Type B pancreatic cell (in vitro differentiated cells): ENCODE measurements at places on chromosomes 2 and 18. TPM values are rescaled to one million over a fixed set of nuclear protein-coding genes. Genes with fewer than 3 reads are reported as not detected.
A peak's percentile ranks its signal among the peaks of the same experiment; 100 is the strongest.

DNA sequence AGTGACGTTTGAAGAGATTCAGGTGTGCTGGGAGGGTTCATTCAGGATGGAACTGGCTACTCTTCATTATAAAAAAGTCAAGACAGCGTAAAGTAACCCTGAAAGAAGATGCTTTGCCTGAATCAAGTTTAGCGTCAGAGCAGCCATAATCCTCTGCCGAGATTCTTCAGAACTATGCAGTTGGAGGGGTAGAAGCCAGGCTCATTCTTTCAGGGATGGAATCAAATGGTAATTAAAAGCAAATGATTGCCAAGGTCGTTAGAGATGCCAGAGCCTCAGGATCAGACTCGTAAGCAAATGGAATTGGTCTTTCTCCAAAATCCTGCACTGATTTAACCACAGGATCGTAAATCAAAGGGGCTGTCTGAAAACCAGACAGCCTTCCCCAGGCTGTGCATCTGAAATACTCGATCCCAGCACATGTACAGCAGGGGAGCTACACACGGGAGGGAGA is 21.9 kb downstream of the APCDD1 start:
- no peak for DNase-seq

GRCh38 chr2:232882505-232883115 is 12.5 kb downstream of the SNORC start:
- no peak for DNase-seq

- no peak for DNase-seq
Measured at GRCh38 chr2:69604026-69604678, 39.4 kb downstream of the AAK1 start.

GRCh38 chr2:181924336-181924735 is 32.8 kb downstream of the ITPRID2 start:
- no peak for DNase-seq

- no peak for DNase-seq
Measured at GRCh38 chr2:215020283-215020682, 118.1 kb downstream of the ABCA12 start.

- no peak for DNase-seq
Measured at GRCh38 chr2:71129114-71129901, 721 bp downstream of the MCEE start.

GRCh38 chr18:35343488-35343935 is 708 bp downstream of the ZNF24 start:
- no peak for DNase-seq

- no peak for DNase-seq
Measured at GRCh38 chr18:11108947-11109346, 40.4 kb downstream of the PIEZO2 start.

DNA sequence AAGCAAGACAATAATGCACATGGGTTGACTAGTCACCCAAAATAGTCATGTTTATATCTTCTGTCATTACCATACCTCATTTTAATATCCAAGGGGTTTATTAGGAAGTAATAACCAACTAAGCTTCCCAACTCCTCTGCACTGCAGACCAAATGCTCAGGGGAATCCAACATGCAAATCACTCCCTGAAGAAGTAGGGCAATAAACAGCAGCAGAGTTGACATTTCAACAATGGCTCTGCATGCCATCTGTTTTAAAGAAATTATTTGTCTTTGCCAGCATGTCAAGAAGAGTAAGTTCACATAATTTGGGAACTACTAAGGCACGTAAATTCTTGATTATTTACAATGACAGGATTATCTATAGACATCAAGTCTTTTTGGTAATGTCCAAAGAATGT is 84.4 kb upstream of the LYPD1 start:
- no peak for DNase-seq

GRCh38 chr2:61714210-61714609 is 139.7 kb downstream of the FAM161A start:
- no peak for DNase-seq

DNA sequence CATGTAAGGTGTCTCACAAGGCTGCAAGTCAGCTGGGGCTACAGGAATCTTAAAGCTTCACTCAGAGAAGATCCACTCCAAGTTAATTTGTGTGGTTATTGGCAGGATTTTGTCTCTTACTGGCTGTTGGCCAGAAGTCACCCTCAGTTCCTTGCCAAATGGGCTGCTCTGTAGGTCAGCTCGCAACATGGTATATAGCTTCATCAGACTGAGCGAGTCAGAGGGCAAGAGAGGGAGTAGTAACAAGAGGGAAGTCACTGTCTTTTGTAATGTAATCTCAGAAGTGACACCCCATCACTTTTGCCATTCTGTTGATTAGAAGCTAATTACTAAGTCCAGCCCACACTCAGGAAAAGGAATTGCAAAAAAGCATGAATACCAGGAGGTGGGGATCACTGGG is 119.5 kb downstream of the LRRTM1 start:
- DNase-seq, result no peak

DNA sequence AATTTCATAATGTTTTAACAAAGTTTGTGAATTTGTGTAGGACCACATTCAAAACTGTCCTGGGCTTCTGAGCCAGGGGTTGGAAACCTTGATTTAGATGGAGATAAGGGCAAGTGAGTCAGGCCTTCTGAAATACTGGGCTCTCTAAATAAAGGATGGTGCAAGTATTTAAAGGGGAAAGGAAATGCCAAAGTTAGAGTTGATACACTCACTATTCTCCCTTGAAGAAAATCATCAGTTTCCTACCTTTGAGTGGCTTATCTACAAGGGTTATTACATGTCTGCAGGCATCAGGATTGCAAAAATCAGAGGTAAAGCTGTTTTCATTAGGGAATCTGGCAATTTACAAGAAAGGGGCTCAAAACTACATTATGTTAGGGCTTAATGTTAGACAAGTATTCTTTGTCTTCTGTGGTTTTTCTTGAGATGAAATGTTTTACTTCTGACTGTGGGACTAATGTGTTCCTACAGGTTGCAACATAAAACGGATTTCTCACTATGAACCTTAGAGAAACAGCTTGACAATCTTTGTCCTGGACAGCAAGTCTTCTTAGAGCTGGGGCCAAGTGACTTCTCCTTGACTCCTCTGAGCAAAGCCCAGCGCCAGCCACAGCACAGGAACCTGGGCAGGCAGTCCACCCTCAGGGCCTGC is 31.1 kb downstream of the RNU4ATAC start:
- DNase-seq, result no peak

GRCh38 chr2:71674158-71674851 is 220.9 kb downstream of the DYSF start:
- no peak for DNase-seq

- DNase-seq, result no peak
Measured at GRCh38 chr2:64189167-64189566, 44.9 kb upstream of the PELI1 start.

DNA sequence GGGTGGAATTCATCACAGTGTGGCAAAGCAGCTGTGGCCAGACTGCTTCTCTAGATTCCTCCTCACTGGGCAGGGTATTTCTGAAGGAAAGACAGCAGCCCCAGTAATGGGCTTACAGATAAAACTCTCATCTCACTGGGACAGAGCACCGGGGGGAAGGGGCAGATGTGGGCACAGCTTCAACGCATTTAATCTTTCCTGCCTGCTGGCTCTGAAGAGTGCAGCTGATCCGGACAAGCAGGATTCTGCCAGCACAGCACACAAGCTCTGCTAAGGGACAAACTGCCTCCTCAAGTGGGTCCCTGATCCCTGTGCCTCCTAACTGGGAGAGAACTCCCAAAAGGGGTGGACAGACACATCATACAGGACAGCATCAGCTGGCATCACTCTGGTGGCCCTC is 779.9 kb upstream of the CNTNAP5 start:
- DNase-seq, result no peak

DNA sequence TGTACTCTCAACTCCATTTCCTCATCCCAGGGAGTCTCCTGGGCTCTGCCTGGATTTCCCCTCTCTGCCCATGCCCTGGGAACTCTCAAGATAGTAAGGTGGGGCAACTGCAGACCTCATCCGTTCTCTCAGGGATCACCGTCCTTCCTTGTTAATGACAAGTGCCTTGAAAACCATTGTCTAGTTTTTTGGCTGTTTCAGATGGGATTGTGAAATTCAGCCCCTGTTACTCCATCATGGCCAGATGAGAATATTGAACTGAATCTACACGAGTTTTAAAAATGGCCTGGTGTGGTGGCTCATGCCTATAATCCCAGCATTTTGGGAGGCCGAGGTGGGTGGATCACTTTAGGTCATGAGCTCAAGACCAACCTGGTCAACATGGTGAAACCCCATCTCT is 665 bp upstream of the HRH4 start:
- no peak for DNase-seq

DNA sequence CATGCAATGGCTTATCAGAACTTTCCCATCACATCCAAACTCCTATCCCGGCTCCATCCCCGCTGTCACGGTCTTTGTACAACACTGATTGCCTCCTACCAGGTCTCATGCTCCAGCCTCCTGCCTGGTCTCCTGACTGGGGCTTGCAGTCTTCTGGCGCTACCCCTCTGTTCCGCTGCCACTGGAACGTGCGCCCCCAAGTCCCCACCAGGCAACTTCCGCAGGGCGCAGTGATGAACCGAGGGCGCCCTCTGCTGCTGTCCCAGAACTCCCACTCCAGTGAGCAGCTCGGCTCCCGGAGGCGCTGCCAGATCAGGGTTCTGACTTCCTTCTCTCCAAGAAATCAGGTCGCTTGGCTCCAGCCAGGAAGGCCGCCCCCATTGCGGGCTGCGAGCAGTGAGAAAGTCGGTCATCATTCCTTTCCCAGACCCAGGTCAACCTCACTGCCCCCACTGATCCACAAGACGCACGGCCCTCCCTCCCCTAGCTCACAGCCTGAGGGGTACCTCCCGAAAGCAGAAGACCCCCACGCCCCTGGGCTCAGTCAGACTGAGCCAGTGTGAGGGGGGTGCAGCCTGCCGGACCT is 43.9 kb upstream of the RAB11FIP5 start:
- DNase-seq, result no peak

GRCh38 chr18:44589693-44590355 is 90.9 kb upstream of the SETBP1 start:
- DNase-seq, result no peak

DNA sequence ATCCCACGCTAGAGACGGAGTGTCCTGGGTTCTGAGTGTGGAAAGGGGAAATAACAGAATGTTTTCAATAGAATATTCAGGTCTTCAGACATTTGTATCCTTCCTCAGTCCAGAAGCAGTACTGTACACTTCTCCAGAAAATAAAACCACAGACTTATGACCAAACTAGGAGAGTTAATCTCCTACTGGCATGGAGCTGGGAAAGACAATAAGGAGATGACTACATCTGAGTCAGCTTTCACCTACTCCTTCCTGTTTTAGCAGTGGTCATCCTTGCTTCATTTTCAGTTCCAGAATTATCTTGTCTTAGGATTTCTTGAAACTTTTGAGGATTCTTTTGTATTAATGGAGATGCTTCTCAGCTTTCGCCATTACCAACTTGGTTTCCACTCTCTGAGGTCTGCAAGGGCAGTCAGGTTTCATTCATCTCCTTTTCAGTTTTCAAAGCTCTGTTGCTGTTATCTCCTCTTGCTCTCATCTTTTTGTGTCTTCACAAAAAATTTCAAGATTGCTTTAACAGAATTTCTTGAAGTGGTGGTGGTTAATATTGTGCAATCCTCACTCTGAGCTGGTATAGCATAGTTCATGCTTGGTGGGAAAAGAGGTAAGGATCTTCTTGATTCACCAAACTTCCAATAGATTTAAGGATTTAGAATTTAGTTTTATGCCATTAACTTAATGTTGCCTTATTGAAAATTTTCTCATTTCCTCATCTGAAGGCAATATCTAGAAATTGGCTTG is 23.7 kb upstream of the NR4A2 start:
- no peak for DNase-seq

- DNase-seq, result no peak
Measured at GRCh38 chr2:239198221-239198620, 202.6 kb downstream of the HDAC4 start.

DNA sequence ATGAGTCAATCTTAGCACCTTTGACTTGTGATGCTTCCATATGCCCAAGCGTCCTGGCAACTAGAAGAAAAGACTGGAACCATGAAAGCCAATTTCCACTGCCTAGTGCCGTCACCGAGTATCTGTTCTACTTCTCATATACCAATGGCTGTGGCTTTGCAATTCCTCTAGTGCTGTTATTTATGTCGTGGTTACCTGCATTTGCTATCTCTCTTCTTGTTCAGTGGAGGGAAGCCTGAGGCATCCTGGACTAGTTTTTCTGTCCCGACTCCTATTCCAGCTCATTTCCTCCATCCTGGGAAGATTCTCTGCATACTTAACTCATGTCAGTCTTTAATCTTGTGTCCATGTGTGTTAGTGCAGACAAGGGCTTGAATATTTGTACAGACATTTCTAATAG is 117.9 kb downstream of the FEZ2 start:
- no peak for DNase-seq

GRCh38 chr2:240235149-240235803 is 94.8 kb upstream of the OTOS start:
- peak; percentile 69 for DNase-seq

- DNase-seq, result no peak
Measured at GRCh38 chr2:60976256-60976850, 41.2 kb upstream of the PEX13 start.

GRCh38 chr2:74347742-74348141 is 4.5 kb upstream of the SLC4A5 start:
- no peak for DNase-seq

DNA sequence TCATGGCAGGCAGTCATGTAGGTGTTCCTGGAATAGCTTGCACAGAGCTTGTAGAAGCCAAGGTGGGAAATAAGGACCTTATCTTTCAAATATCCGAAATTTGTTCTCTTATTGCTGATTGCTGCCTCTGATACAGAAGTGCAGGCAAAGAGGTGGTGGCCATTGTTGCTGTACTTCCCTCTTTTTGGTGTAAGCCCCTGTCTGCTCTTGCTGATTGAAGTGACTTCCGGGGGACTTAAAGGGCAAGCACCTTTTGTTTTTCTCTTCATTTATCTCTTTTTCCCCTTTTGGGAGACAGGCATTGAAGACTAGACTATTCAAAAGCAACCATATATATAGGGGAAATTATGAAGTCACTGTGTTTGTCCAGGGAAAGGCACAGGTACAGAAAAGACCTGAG is 131.6 kb upstream of the OTX1 start:
- no peak for DNase-seq

Gene TNFAIP6
- total RNA-seq, result 0.87 TPM in 1 of 2 replicates, not detected in the other

Gene M1AP
- 0.24 and 0.71 TPM in 2 replicates for total RNA-seq

Gene HK2
- total RNA-seq, result 13.3 and 27.6 TPM in 2 replicates

Gene PIEZO2
- 21.8 and 38.8 TPM in 2 replicates for total RNA-seq

Gene C1GALT1C1L
- 0.24 TPM in 1 of 2 replicates, not detected in the other for total RNA-seq

Gene RALBP1
- 44.5 and 69.6 TPM in 2 replicates for total RNA-seq

Gene SLC25A12
- 14.1 and 17.7 TPM in 2 replicates for total RNA-seq

Gene SLC5A7
- total RNA-seq, result 0.36 and 2.2 TPM in 2 replicates

Gene MROH2A
- total RNA-seq, result not detected in 2 replicates

Gene HJURP
- 16.7 and 42.1 TPM in 2 replicates for total RNA-seq

Gene PDCD1
- not detected in 2 replicates for total RNA-seq

Gene CCDC141
- total RNA-seq, result 4.0 and 4.4 TPM in 2 replicates

Gene EEF1B2
- total RNA-seq, result 623 and 674 TPM in 2 replicates

Gene PLB1
- total RNA-seq, result 1.9 and 3.4 TPM in 2 replicates

Gene GBX2
- 0.50 and 2.1 TPM in 2 replicates for total RNA-seq

Gene KCNF1
- 3.6 and 3.7 TPM in 2 replicates for total RNA-seq

Gene TSPYL6
- total RNA-seq, result not detected in 2 replicates

Gene CCDC74B
- total RNA-seq, result 10.3 and 15.4 TPM in 2 replicates
